ENCODE measurements at places on chromosomes 3 and 15.
A peak's percentile ranks its signal among the peaks of the same experiment; 100 is the strongest.

GRCh38 chr15:83248151-83249029 is 36.1 kb downstream of the BNC1 start:
- no peak overlapping the region for H3K27ac ChIP-seq
- peak; percentile 48 for DNase-seq
- H3K4me1 ChIP-seq = no peaks in the 10 kb centered on the region
- no peak overlapping the region for H3K4me3 ChIP-seq
- H3K36me3 ChIP-seq = no peaks in the 10 kb centered on the region

DNA sequence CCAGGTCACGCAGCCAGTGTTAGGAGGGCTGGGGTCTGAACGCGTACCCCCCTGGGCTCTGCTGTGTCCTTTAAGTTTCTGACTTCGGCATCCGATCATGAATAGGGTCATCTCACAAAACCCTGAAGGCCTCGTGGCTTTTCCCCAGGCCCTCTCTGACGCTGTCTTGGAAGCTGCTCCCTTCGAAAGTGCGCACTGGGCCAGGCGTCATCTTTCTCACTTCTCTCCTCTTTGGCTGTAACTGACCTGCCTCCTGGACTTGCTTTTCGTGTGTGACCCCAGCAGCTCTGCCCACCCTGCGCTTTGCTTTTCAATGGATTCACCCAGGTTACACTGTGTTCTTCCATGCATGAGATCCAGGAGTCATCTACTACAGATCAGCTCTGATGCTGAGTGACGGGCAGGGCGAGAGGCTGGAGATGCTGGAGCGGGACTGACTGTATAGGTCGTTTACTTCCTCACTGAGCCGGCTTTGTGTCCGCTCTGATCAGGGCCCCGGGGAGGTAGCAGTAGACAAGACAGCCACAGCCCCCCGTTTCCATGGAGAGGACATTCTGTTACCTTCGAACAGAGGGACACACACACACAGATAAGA is 45.0 kb upstream of the PCSK6 start:
- DNase-seq = peak; percentile 12
- no peak overlapping the region for H3K4me3 ChIP-seq
- peaks cover 3% of the 10 kb centered on the region for H3K27me3 ChIP-seq
- no peaks in the 10 kb centered on the region for H3K4me1 ChIP-seq
- no peak overlapping the region for H3K27ac ChIP-seq
- H3K36me3 ChIP-seq = no peaks in the 10 kb centered on the region

DNA sequence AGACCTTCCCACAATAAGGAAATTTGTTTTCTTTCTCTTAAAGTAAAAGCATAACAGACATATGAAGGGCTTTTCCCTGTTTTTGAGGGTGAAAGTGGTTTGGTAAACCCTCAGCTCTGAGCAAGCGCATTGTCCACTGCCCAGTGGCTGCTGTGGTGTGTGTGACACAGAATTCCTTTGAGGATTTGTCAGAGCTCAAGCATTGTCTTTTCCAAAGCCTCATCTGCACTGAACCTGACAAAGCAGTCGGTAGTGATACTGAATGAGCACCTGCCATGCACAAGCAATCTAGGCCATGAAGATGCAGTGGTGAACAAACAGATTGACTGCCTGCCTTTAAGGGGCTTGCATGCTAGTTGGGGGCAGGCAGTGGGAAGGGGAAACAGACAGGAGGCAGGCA is 128.3 kb downstream of the PLCL2 start:
- no peak overlapping the region for H3K27ac ChIP-seq
- no peaks in the 10 kb centered on the region for H3K27me3 ChIP-seq
- no peak for DNase-seq

GRCh38 chr3:18670759-18671158 is 245.6 kb upstream of the SATB1 start:
- no peak overlapping the region for H3K27ac ChIP-seq
- peaks cover 12% of the 10 kb centered on the region for H3K4me1 ChIP-seq
- no peak overlapping the region for H3K4me3 ChIP-seq
- H3K36me3 ChIP-seq = peaks cover 7% of the 10 kb centered on the region

DNA sequence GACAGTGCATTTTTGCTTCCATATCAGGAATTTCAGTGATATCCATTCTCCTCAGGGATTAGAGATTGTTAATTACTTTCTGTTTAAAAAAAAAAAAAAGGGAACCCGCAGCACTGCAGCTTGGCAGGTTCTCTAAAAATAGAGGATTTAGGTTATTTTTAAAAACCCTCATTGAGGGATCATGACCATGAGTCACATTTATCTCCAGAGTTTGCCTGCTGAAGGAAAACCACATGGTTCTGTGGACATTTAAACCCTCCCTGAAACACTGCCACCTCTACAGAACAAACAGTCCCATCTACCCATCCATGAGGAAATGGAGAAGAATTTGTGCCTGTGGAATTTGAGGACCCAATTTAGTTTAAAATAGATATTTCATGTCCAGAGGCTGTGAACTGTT is 66.2 kb upstream of the UBE2E1 start:
- peaks cover 12% of the 10 kb centered on the region for H3K27me3 ChIP-seq
- no peaks in the 10 kb centered on the region for H3K36me3 ChIP-seq
- H3K27ac ChIP-seq = no peak overlapping the region
- no peak overlapping the region for H3K4me3 ChIP-seq
- DNase-seq = no peak

DNA sequence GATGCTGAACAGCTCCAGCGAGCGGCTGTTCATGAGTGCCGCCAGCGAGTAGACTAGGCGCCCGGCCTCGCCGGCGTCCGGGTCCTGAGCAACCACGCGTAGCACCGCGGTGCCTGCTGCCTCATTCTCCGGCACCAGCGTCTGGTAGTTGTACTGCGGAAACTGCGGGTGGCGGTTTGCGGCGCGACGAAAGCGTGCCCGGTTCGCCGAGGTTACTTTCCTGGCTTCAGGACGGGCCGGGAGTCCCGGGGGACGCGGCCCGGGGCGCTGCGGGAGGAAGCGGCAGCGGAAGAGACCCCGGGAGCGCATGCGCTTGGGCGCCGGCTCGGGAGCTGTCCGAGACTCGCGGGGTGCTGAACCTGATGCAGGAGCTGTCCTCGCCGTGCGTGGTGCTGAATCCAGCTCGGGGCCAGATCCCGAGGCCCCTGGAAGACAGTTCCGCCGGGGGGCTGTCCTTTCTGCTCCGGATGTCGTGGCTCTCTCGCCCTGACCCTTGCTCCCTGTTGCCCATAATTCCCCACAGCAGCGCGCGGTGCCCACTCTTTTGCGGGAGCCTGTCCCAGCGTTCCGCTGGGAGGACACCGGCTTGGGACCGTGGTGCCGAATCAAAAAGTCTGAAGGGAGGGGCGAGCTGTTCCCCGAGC is 1.1 kb downstream of the CELSR3 start:
- H3K27ac ChIP-seq = no peak overlapping the region
- peak overlapping the region; percentile 52 for H3K4me3 ChIP-seq
- peaks cover 9% of the 10 kb centered on the region for H3K27me3 ChIP-seq
- peaks cover 10% of the 10 kb centered on the region for H3K36me3 ChIP-seq
- DNase-seq = peak; percentile 84
- H3K4me1 ChIP-seq = peaks cover 43% of the 10 kb centered on the region

- no peak overlapping the region for H3K27ac ChIP-seq
- no peak overlapping the region for H3K4me3 ChIP-seq
- no peaks in the 10 kb centered on the region for H3K4me1 ChIP-seq
- peaks cover 22% of the 10 kb centered on the region for H3K27me3 ChIP-seq
- no peaks in the 10 kb centered on the region for H3K36me3 ChIP-seq
These were observed 15.3 kb upstream of the PHC3 start for GRCh38 chr3:170196833-170197232.

DNA sequence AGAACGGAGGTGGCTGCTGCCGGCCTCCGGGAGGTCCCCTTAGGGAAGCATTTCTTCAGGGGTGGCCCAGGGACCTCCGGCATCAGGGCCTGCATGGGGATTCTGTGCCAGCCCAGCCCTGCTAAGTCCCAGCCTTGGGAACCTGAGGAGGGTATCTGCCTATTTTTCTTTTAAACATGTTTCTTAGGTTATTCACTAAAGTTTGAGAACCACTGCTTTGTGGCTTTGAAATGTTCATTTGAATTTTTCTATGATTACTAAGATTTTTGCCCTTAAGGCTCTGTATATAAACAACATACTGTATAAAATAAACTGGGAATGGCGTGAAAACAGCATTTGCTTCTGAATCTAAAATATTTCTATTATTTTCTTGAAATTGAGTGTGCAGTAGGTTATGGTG is 24.4 kb downstream of the FAN1 start:
- H3K27ac ChIP-seq = no peak overlapping the region
- H3K27me3 ChIP-seq = no peaks in the 10 kb centered on the region
- H3K4me1 ChIP-seq = no peaks in the 10 kb centered on the region
- no peak overlapping the region for H3K4me3 ChIP-seq
- H3K36me3 ChIP-seq = peaks cover 36% of the 10 kb centered on the region
- no peak for DNase-seq

DNA sequence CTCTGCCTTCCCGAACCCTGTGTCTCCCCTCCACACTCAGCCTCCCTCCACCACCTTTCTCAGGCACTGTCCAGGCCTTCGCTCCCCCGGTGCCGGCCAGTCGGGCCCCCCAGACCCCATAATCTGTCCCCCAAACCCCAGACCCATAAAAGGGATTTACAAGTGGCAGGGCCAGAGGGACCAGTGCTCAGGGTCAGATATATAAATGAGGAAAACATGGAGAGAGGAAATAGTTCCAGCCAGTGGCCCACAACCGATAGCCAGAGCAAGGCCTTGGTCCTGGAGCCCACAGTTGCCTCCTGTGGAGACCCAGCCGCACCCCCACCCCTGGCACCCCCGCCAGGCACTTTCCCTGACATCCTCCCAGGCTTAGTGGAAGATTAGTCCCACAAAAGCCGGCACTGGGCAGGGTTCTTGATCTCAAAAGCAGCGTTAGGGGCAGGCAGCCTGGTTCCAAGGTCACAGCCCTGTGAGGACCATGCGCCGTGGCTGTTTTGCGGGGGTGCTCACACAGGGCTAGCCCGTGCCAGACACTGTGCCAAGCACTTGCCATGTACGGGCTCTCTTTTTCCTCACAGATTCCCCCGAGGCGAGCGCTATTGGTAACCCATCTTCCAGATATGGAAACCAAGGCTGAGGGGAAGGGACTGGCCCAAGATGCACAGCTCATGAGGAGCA is 1.1 kb upstream of the PLXND1 start:
- peaks cover 11% of the 10 kb centered on the region for H3K4me1 ChIP-seq
- H3K36me3 ChIP-seq = no peaks in the 10 kb centered on the region
- H3K4me3 ChIP-seq = peak overlapping the region; percentile 72
- H3K27me3 ChIP-seq = peaks cover 51% of the 10 kb centered on the region

DNA sequence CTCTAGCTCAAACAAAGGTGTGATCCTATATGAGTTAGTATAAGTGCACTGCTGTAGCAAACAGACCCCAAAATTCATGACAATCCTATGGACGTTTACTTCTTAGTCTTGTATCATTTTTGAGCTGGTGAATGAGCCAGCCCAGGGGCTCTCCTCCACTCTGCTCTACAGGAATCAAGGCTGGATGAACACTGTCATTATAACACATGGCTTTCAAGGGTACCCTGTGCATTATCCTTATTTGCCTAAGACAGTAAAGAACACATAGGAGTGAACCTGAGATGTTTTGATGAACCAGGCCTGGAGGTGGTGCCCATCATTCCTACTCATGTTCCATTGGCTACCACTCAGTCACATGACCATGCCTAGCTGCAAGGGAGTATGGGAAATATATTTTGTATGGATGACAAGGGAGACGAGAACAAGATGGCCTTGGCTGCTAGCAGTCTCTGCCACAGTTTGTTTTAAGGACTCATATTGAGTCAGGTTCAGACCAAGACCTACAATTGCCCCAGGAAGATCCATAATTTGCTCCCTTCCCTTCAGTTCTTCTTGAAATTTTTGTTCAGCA is 107.4 kb upstream of the HES1 start:
- H3K36me3 ChIP-seq = no peaks in the 10 kb centered on the region
- H3K27me3 ChIP-seq = peaks cover 7% of the 10 kb centered on the region
- H3K4me3 ChIP-seq = no peak overlapping the region

DNA sequence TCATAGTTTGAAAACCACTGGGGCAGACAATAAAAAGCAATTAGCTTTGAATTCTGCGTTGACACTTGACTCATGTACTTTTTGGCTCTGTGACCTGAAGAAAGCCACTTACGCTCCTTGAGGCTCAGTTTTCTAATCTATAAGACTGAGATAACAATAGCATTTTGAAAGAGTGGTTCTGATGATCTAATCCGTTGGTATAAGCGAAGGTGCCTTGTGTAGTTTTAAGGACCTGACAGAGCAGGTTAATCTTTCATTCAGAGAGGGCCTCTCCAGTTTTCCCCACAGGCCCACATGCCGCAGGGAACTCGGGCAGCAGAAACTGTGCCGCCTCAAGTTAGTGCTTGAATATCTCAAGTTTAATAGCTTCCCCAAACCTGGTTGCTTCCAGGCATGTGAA is 306.0 kb upstream of the GBE1 start:
- no peaks in the 10 kb centered on the region for H3K4me1 ChIP-seq
- H3K4me3 ChIP-seq = no peak overlapping the region
- H3K27ac ChIP-seq = no peak overlapping the region

GRCh38 chr3:63655519-63655918 is 3.0 kb downstream of the SNTN start:
- H3K4me1 ChIP-seq = no peaks in the 10 kb centered on the region
- H3K36me3 ChIP-seq = no peaks in the 10 kb centered on the region
- no peak overlapping the region for H3K4me3 ChIP-seq
- H3K27me3 ChIP-seq = no peaks in the 10 kb centered on the region
- no peak overlapping the region for H3K27ac ChIP-seq

GRCh38 chr3:36907911-36908646 is 36.8 kb downstream of the TRANK1 start:
- H3K27ac ChIP-seq = peak overlapping the region; percentile 95
- peaks cover 27% of the 10 kb centered on the region for H3K36me3 ChIP-seq
- peak overlapping the region; percentile 95 for H3K4me3 ChIP-seq
- H3K4me1 ChIP-seq = peaks cover 56% of the 10 kb centered on the region
- no peaks in the 10 kb centered on the region for H3K27me3 ChIP-seq

DNA sequence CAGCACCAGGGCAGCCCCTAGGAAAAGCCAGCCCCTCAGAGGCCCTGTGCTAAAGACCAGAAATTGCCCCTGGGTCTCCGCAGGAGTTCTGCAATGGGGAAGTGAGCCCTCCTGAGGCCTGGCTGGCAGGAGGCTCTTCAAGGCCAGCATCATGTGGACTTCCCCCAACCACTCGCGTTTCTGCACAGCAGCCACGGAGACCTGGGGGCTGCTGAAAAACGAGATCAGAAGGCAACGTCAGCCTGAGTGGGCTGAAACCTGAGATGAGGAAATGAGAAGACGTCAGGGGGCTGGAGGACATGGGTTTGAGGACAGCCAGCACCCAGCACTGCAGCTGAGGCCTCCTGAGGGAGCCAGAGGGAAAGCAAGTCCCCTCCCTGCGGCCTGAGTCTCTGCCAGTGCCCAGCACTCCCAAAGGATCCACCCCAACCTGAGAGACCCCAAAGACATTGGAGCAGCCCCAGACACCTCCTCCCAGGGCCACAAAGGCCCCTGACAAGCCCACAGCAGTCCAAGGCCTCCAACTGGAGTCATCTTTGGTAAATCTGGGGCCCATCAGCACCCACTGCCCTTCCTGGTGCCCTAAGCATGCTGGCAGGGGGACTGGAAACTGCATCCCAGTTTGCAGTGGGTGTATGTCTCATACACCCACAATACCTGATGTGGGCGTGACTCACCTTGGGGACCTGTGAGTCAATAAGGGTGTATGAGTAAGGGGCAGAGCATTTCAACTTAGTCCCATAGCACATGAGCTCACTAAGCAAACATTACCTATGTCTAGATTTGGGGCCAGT is 29.2 kb upstream of the CYP11A1 start:
- no peak for DNase-seq
- H3K4me3 ChIP-seq = no peak overlapping the region
- H3K27ac ChIP-seq = peak overlapping the region; percentile 81
- peaks cover 88% of the 10 kb centered on the region for H3K4me1 ChIP-seq
- H3K27me3 ChIP-seq = no peaks in the 10 kb centered on the region

GRCh38 chr3:44337248-44337785 is 1.2 kb upstream of the TCAIM start:
- H3K4me1 ChIP-seq = peaks cover 24% of the 10 kb centered on the region
- DNase-seq = no peak
- H3K27me3 ChIP-seq = peaks cover 16% of the 10 kb centered on the region
- H3K36me3 ChIP-seq = peaks cover 15% of the 10 kb centered on the region
- peak overlapping the region; percentile 100 for H3K27ac ChIP-seq
- H3K4me3 ChIP-seq = peak overlapping the region; percentile 99

Data from activated CD8-positive, alpha-beta T cell treated with anti-CD3 and anti-CD28 coated beads, Interleukin-2, amount 10 ng/mL, durations not matched to agents 7 days and 5 days (primary cell).